ENCODE measurements at places on chromosomes 7 and 10.

DNA sequence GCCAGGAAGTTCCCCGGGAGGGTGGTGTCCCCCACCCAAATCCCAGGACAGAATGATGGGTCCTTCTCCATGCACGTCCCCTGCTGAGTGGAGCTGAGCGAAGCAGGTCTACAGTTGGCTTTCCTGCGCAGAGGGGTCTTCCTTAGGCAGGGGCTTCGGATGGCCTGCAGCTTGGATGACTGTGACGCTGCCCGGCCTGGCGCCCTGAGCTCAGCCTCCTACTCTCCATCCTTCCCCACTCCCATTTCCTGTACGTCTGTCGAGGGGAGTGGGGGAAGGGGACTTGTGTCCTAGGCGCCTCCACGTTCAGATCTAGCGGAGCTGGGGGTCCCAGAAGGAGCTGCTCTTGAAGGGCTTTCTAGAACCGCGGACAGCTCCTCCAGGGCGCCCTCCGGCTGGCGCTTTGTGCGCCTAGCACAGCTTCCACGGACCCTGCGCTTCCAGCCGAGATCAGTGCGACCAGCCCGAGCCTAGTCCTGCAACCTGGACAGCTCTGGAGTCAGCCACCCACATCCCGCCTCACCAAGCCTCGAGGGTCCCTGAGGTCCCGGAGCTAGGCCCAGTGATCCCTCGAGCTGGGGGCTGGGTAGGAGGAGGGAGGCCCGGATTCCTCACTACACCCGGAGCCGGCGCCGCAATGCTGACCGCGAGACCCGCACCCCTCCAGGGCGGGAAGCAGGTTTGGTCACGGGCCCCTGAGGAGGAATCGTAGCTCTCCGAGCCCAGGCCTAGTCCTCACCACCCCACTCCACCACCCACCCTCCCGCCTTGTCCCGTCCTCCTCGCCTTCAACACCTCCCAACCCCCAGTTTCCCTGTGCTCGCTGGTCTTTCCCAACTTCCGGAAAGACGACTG is 1.9 kb downstream of the GRID1 start:
- no peak for DNase-seq

GRCh38 chr10:86284355-86285105 is 82.1 kb downstream of the GRID1 start:
- no peak for DNase-seq

- no peak for DNase-seq
Observed at GRCh38 chr7:143248761-143249354, 14.4 kb upstream of the GSTK1 start.

- no peak for DNase-seq
Observed at GRCh38 chr7:131231381-131232220, 96.1 kb upstream of the MKLN1 start.

GRCh38 chr7:150977382-150978125 is 567 bp downstream of the KCNH2 start:
- DNase-seq = no peak

DNA sequence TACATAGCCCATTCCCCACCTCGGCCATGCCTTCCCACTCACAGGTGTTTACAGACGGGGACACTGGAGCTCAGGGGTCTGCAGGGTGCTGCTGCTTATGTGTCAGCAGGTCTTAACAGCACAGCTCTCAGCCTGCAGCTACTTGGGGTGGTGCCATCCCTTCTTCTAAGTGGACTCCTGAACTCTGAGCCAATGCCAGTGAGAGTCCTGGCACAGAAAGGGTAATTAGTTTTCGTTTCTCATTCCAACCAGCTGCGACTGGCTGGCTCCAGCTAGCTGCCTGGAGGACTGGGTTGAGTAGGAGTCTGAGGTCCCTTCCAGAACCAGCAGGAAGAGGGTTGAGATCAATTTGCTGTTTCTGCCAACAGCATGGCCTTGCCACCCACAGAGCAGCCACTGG is 88.3 kb upstream of the AGK start:
- no peak for DNase-seq

- no peak for DNase-seq
Observed at GRCh38 chr7:136655414-136655813, 213.0 kb upstream of the CHRM2 start.

- no peak for DNase-seq
Observed at GRCh38 chr7:155931396-155932085, 119.3 kb upstream of the SHH start.

DNA sequence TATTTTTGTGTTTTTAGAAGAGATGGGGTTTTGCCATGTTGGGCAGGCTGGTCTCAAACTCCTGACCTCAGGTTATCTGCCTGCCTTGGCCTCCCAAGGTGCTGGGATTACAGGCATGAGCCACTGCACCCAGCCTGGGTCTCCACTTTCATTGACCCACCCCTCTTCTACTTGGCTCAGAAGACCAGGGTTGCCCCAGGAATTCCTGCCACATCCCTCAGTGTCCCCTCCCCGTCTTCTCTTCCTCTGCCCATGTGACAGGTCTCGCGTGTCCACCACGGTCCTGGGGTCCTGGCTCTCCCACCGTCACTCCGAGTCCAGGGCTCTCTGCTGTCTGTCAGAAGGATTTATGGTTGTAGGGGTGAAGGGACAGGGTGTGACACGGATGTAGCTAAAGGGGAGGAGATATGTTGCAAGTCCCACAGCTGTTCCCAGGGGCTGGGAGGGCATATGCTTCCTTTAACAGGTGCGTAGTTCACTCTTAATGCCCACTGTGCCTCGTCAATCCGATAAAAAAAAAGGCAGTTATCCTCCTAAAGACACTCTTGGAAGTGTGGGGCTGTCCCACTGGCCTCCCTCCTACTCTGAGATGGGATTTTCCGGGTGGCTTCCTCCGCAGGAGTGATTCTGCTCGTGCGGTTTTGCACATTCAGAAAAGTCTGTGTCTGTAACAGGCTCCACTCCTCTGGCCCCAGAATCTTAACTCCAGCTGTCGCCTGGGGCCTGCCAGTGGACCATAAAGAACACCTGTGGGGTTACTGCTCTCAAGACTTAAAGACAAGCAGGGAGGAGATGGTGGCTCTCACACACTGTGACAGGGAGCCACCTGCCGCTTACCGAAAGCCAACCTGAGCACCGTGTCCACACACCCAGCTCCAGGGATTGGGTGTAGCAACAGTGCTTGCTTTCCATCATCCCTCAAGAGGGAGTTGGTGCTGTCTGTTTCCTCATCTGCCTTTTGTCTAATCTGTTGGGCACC is 36.7 kb upstream of the SHH start:
- no peak for DNase-seq

DNA sequence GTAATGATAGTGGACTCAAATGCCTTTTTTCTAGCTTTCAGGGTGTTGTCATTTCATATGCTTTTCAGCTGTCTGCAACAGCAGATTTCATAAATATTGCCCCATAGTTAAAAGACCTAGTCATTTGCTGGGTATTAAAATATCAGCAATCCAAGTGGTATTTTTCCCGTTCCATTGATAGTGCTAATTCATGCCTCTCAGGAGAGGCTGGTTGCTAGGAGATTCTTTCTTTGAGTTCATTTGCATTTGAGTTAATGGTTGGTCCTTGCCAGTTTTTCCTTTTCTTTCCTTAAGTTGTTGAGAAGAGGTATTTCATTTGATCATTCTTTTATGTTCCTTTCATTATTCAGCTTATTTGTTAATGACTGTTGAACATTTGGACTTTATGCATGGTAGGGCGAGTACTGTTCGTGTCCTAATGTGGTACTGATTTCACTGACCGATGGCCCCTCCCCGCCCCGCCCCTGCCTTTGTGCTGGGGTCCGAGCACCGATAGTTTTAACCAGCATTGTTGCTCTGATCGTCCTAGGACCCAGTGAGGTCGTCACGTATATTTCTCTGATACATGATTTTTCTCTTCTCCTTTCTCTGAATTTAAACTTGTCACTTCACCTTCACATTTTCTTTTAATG is 128.6 kb downstream of the CCNY start:
- DNase-seq = no peak

- no peak for DNase-seq
Observed at GRCh38 chr7:39758234-39758970, 135.0 kb downstream of the RALA start.

GRCh38 chr7:30348083-30348560 is 63.7 kb downstream of the ZNRF2 start:
- DNase-seq = no peak

DNA sequence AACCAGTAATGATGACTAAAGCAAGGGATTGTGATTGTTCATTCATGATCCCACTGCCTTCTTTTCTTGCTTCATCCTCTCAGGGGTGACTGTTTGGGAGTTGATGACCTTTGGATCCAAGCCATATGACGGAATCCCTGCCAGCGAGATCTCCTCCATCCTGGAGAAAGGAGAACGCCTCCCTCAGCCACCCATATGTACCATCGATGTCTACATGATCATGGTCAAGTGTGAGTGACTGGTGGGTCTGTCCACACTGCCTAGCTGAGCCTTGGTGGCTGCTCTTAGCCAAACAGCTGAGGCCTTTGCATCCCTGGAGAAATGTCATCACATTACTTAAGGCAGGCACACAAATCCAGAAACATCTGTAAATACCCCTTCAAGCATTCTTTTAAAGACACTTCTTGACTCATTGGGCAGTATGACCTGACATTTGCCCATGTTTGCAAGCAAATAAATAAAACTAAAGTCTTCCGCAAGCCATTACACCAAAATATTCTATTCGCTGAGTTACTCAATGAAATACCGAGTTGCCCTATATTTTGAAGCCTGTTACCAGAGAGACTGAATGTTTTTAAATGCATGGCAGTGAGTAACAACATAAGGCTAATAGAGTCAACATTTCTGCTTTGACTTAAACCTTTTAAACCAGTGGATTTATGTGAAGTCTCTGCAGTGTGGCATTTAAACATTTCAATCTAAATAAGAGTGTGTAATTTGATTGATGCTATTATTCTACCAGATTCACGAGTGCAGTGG is 166.3 kb upstream of the LANCL2 start:
- no peak for DNase-seq

DNA sequence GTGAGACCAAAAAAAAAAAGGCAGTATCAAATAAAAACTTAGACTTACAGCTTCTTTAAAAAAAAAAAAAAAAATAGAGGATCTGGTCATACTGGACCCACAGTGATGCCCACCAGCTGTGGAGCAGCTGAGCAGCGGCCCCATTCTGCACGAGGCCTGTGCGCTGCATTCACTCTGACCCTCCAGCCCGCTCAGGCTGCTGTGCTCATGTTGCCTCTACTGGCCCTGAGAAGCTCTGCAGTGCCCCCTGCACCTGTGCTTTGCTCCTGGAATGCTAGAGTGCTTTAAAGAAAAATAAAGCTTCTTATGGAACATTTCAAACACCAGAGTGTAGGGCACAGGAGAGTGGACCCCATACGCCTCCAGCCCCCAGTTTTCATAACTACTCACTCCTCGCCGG is 33.2 kb downstream of the TMEM120A start:
- DNase-seq = no peak

DNA sequence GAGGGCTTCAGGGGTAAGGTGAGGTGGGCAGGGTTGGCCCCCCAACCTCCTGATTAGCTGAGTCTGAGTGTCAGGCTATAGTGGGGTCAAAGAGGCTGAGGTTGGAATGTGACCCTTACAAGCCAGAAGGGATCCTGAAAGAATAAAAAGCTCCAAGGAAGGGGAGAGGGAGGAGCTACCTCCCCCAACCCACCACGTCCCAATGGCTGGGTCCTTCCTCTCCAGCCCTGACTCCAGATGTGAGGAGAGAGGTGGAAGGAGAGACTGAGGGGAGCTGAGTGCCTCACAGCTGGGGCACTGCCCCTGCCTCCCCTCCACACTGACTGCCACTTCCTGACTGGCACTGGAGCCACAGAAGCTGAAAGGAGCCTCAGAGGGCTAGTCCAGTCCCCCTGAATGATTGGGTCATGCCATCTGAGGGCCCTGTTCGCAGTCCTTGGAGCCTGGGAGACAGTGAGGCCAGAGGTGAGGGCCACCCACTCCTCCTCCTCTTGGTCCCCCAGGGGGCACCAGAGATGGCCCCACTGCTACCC is 20.6 kb downstream of the IMPDH1 start:
- no peak for DNase-seq

Data from 8988T (cell line).